ENCODE measurements at places on chromosomes 1 and 21. TPM values are rescaled to one million over a fixed set of nuclear protein-coding genes. Genes with fewer than 3 reads are reported as not detected.

Gene FCRL5
- total RNA-seq, result not detected

Gene MROH9
- total RNA-seq, result not detected

Gene VAV3
- total RNA-seq, result 1.3 TPM

Gene GUK1
- 113 TPM for total RNA-seq

Gene OVAAL
- total RNA-seq, result not detected

Gene CNKSR1
- total RNA-seq, result 0.35 TPM

Gene RNASEL
- total RNA-seq, result 2.2 TPM

Gene KPRP
- total RNA-seq, result not detected

Gene KCNN3
- total RNA-seq, result 0.07 TPM

Gene MCOLN2
- 1.9 TPM for total RNA-seq

Gene TEKT2
- total RNA-seq, result not detected

Gene WNT4
- 0.67 TPM for total RNA-seq

Gene PRELP
- not detected for total RNA-seq

Gene SLAMF8
- total RNA-seq, result not detected

Gene CDK18
- total RNA-seq, result 1.3 TPM

Gene ZNF648
- total RNA-seq, result not detected

Gene TAGLN2
- total RNA-seq, result 1,081 TPM

Gene CYB561D1
- total RNA-seq, result 3.5 TPM

Gene C1orf226
- 0.96 TPM for total RNA-seq

Gene OR10J5
- total RNA-seq, result not detected

Gene BRDT
- not detected for total RNA-seq

Gene OR4F16
- not detected for total RNA-seq

Gene ACKR1
- not detected for total RNA-seq

Gene ADAMTS1
- 0.17 TPM for total RNA-seq

Gene APCS
- not detected for total RNA-seq

Gene LRRC53
- not detected for total RNA-seq

Gene IL12RB2
- total RNA-seq, result not detected

Gene FCRL6
- not detected for total RNA-seq

Gene PM20D1
- not detected for total RNA-seq

Gene KCNC4
- total RNA-seq, result 4.0 TPM

Data from A549 treated with RU486 at 1 μM for 4 hours (cell line).